ENCODE measurements at places on chromosomes 3 and 15. TPM values are rescaled to one million over a fixed set of nuclear protein-coding genes. Genes with fewer than 3 reads are reported as not detected.

Gene FAM240A
- polyA plus RNA-seq, result not detected

Gene MME
- polyA plus RNA-seq, result 2.0 TPM

Gene PBRM1
- 10.5 TPM for polyA plus RNA-seq

Gene CASR
- not detected for polyA plus RNA-seq

Gene CNTN3
- 300 TPM for polyA plus RNA-seq

Gene UROC1
- not detected for polyA plus RNA-seq

Gene DUOXA2
- polyA plus RNA-seq, result not detected

All from Purkinje cell (primary cell).